ENCODE measurements at places on chromosomes 12 and 14. TPM values are rescaled to one million over a fixed set of nuclear protein-coding genes. Genes with fewer than 3 reads are reported as not detected.
A peak's percentile ranks its signal among the peaks of the same experiment; 100 is the strongest.

DNA sequence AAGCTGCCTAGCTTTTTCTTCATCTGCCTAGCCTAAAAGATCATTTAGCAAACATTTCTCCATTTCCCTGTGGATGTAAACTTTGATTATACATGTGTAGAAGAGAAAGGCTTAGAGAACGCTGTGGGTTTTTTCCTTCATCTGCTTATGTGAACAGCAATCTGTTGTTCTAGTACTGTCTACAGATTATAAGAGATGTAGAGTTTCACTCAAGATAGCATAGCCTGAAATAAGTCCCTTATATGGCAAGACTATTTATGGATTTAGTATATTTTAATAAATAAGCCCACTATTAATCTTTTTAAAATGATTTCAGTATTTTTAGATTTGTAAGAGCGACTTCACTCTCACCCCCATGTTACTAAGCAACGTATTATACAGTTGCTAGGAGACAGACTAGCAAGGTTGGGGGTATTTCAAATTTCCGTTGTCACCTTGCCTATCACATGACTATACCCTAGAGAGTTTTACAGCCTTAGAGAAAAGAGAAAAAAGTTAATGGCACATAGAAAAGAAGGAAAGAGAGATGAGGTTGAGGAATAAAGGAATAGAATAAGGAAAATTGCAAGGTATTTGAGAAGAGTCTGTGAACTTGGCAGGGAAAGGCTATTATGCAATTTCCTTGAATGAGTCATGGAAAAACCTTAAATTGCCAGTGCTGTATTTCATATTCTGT is 12.2 kb upstream of the TUBA1A start:
- H3K4me3 ChIP-seq = no peak overlapping the region
- H3K27me3 ChIP-seq = no peaks in the 10 kb centered on the region
- peaks cover 13% of the 10 kb centered on the region for H3K4me1 ChIP-seq
- H3K36me3 ChIP-seq = peaks cover 5% of the 10 kb centered on the region
- H3K27ac ChIP-seq = peak overlapping the region; percentile 3

GRCh38 chr14:104343690-104344640 is 205.6 kb downstream of the KIF26A start:
- peaks cover 38% of the 10 kb centered on the region for H3K27me3 ChIP-seq
- no peak overlapping the region for H3K27ac ChIP-seq
- no peaks in the 10 kb centered on the region for H3K4me1 ChIP-seq
- no peak for DNase-seq
- no peak overlapping the region for H3K4me3 ChIP-seq

RIMKLB gene
- polyA plus RNA-seq = 6.8 TPM

DNA sequence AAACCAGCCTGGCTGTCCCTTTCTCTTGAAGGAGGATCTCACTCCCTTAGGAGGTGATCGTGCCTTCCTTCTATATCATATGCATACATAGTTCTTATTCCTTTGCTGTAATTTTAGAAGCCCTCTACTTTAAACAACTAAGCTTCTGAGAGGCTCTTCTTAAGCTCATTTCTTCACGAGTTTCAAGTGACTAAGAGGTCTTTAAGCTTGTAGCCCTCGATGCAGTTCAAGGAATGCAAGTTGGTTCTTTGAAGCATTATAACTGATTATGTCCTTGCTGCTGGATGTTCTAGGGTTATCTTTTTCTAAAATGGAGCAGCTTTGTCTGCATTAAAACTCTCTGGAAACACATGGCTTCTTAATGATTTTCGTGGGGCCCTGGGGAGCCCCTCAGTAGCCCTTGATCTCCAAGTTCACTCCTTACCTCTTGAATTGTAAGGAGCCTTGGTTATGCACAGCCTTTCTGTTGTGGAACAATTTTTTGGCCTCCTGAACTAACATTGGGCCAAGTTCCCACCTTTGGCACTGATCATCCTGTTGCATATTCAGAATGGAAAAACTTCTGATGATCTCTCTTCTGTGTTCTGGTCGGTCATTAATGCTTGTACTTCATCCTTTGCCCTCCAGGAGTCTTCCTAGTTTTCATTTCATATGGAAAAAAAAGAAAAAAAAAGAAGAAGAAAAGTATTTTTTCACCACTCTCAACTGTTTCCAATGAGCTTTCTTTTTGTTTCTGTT is 12.6 kb downstream of the RASSF8 start:
- H3K36me3 ChIP-seq = no peaks in the 10 kb centered on the region
- H3K27ac ChIP-seq = no peak overlapping the region
- no peaks in the 10 kb centered on the region for H3K4me1 ChIP-seq
- H3K4me3 ChIP-seq = no peak overlapping the region
- peaks cover 14% of the 10 kb centered on the region for H3K27me3 ChIP-seq

DNA sequence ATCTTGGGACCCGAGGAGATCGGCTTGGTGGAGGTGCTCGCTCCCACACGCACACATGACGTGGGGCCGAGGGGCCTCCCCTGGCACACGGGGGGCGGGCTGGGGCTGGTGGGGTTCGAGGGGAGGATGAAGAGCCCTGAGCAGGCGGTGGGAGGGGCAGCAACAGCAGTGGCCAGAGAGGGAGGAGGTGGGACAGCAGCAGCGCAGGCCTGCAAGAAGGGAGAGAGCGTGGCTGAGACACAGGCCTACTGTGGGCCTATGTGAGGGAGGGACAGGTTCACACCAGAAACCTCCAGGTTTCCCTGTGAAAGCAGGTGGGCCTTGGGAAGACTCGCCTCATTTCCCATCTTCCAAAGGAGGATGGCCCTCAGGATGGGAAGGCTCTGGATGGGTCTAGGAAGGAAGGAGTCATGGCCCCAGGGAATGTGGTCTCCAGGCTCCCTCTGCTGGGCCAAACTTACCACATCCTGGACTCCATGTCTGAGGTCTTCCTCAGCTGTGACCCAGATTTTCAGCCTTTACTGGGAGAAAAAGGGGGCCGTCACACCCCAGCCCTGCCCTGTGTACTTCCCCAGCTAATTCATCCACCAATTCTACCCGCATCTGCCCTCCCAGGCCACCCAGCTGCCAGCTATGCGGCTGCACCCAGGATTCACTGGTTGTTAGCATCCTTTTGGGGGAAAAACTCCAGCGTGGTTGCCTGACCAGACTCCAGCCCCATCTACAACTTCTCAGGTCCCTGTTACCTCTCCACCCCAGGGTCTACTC is 2.8 kb downstream of the PIANP start:
- peaks cover 11% of the 10 kb centered on the region for H3K27me3 ChIP-seq
- H3K4me3 ChIP-seq = peak overlapping the region; percentile 45
- peaks cover 15% of the 10 kb centered on the region for H3K36me3 ChIP-seq
- DNase-seq = no peak
- H3K4me1 ChIP-seq = peaks cover 70% of the 10 kb centered on the region

DNA sequence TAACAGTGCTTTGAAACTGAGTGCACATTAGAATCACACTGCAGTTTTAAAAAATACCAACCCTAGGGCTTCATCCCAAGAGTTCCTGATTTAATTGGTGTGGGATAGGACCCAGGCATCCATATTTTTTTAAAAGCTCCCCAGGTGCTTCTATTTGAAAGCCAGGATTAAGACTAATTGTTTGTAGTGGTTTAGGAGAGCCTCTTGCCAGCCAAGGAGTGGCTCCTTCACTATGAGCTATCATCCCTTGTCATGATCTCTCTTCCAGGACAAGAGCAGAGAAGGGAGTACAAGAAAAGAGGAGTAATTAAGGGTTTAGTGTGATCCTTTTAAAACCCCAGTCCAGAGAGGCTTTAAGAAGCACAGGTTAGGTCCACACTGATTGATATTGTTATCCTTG is 178.0 kb downstream of the CAND1 start:
- H3K4me1 ChIP-seq = peaks cover 22% of the 10 kb centered on the region
- H3K4me3 ChIP-seq = no peak overlapping the region
- H3K36me3 ChIP-seq = peaks cover 2% of the 10 kb centered on the region
- peaks cover 5% of the 10 kb centered on the region for H3K27me3 ChIP-seq
- H3K27ac ChIP-seq = no peak overlapping the region

DNA sequence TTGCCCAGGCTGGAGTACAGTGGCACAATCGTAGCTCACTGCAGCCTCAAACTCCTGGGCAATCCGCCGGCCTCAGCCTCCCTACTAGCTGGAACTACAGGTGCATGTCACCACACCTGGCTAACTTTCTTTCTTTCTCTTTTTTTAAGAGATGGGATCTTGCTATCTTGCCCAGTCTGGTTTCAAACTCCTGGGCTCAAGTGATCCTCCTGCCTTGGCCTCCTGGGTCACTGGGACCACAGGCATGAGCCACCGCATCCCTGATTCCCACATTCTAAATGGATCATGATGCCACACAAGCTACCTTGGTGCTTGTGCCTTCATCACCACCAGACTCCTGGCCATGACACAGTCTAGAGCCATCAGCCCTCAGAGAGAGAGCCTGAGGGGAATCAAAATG is 43.8 kb downstream of the PRKAB1 start:
- H3K27me3 ChIP-seq = no peaks in the 10 kb centered on the region
- no peak overlapping the region for H3K27ac ChIP-seq
- peaks cover 8% of the 10 kb centered on the region for H3K36me3 ChIP-seq

PLA2G1B gene
- not detected for polyA plus RNA-seq

ITGB7 gene
- polyA plus RNA-seq = 174 TPM

BEGAIN gene
- polyA plus RNA-seq = 1.2 TPM

GRCh38 chr14:104143521-104144452 is 5.4 kb downstream of the KIF26A start:
- no peak for DNase-seq
- peaks cover 60% of the 10 kb centered on the region for H3K27me3 ChIP-seq
- no peak overlapping the region for H3K27ac ChIP-seq

DNA sequence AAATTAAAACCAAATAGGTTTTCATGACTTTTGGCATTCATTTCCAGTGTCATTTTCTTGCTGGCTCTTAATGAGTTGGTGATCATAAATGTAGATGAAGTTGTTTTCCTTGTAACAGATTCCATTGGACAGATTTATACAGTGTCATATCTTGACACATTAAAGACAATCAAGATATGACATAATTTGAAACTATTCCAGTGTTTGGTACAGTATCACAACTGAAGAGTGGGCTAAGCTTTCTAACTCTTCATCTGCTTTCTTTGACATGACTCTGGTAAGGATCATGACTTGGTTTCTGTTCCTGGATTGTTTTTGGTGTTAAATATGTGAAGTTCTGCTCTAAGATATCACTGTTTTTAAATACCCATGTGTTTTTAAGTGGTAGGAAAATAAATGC is 289.6 kb downstream of the NAV3 start:
- no peak overlapping the region for H3K4me3 ChIP-seq
- H3K36me3 ChIP-seq = no peaks in the 10 kb centered on the region
- no peaks in the 10 kb centered on the region for H3K27me3 ChIP-seq

FITM1 gene
- 1.4 TPM for polyA plus RNA-seq

- H3K27ac ChIP-seq = no peak overlapping the region
- no peak overlapping the region for H3K4me3 ChIP-seq
- no peak for DNase-seq
- H3K4me1 ChIP-seq = peaks cover 13% of the 10 kb centered on the region
- H3K36me3 ChIP-seq = no peaks in the 10 kb centered on the region
Measured at GRCh38 chr12:132389526-132390286, 60.3 kb upstream of the GALNT9 start.

DNA sequence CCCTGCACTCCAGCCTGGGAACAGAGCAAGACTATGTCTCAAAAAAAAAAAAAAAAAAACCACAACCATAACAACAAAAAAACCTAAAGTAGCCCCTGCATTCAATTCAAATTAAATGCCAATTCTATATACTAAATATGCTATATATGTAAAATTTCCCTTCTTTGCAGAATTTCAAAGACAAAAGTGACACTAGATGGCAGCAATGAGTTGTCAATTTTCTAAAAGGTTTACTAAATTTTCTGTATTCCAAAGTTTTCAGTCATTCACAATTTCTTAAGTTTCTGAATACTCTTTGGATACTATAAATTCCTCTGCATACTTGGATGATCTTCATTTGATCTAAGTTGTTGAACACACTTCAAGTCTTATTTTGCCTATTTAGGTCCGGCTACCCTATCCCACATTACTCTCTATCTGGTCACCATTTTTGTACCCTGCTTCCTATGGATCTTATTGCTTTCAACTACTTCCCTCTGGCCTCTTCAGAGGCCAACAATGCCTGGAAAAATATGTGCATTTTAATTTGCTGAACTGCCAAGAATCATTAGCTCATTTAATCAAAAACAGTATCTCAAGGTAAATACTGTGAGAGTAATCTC is 27.9 kb downstream of the HNRNPC start:
- peak overlapping the region; percentile 1 for H3K4me3 ChIP-seq
- H3K36me3 ChIP-seq = no peaks in the 10 kb centered on the region
- peaks cover 33% of the 10 kb centered on the region for H3K4me1 ChIP-seq
- H3K27ac ChIP-seq = peak overlapping the region; percentile 62

GRCh38 chr14:85865701-85866100 is 335.8 kb downstream of the FLRT2 start:
- H3K4me3 ChIP-seq = no peak overlapping the region
- no peak overlapping the region for H3K27ac ChIP-seq
- no peaks in the 10 kb centered on the region for H3K36me3 ChIP-seq

GRCh38 chr12:108734200-108734906 is 3.0 kb upstream of the CORO1C start:
- H3K4me3 ChIP-seq = no peak overlapping the region
- H3K27ac ChIP-seq = peak overlapping the region; percentile 88
- peaks cover 36% of the 10 kb centered on the region for H3K4me1 ChIP-seq

RNASE4 gene
- polyA plus RNA-seq = 0.61 TPM

- H3K4me1 ChIP-seq = no peaks in the 10 kb centered on the region
- no peak overlapping the region for H3K4me3 ChIP-seq
- peaks cover 7% of the 10 kb centered on the region for H3K36me3 ChIP-seq
- no peak overlapping the region for H3K27ac ChIP-seq
- no peak for DNase-seq
Measured at GRCh38 chr14:78157494-78158437, 12.4 kb upstream of the NRXN3 start.

DNA sequence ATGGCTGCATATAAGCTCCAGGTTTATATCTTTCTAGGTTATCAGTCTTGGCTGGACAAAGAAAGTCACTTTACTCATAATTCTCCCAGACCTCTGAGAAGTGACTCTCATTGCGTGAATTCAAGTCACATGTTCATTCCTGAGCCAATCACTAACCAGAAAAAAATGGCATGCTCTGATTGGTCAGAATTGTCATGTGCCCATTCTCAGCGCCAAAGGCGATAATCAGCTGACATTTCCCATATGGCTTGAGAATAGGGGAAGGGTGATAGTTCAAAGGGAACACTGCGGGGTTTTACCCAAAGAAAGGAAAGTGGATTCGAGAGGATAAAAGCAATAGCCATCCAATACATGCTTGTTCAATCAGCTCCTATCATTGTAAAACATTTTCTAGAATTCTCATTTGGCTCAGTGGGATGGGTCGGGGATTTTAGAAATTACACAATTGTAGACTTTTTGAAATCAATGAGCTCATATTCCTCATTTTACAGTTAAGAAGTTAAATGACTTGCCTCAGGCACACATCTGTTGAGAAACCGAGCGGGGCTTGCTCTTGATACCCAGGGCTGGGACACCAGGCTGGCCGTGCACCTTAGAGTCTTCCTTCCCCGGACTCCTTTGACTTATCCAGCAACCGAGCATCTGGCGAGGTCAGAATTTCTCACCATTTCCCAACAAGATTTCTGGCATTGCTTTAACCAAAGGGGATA is 454.0 kb upstream of the TBX3 start:
- no peaks in the 10 kb centered on the region for H3K4me1 ChIP-seq
- H3K27ac ChIP-seq = no peak overlapping the region
- H3K36me3 ChIP-seq = no peaks in the 10 kb centered on the region

GRCh38 chr12:74370608-74371216 is 166.9 kb upstream of the ATXN7L3B start:
- no peak for DNase-seq
- H3K4me1 ChIP-seq = no peaks in the 10 kb centered on the region
- no peaks in the 10 kb centered on the region for H3K27me3 ChIP-seq
- no peak overlapping the region for H3K27ac ChIP-seq

- no peaks in the 10 kb centered on the region for H3K4me1 ChIP-seq
- H3K36me3 ChIP-seq = no peaks in the 10 kb centered on the region
- DNase-seq = no peak
- no peak overlapping the region for H3K4me3 ChIP-seq
- H3K27me3 ChIP-seq = no peaks in the 10 kb centered on the region
Measured at GRCh38 chr12:126811391-126811790, 1455.6 kb upstream of the TMEM132C start.

Measured in naive B cell (primary cell).